ENCODE measurements at places on chromosomes 2 and 18. TPM values are rescaled to one million over a fixed set of nuclear protein-coding genes. Genes with fewer than 3 reads are reported as not detected.

- H3K4me3 ChIP-seq, result no peak overlapping the region
- peaks cover 12% of the 10 kb centered on the region for H3K4me1 ChIP-seq
- H3K27ac ChIP-seq, result no peak overlapping the region
- peaks cover 2% of the 10 kb centered on the region for H3K27me3 ChIP-seq
- no peaks in the 10 kb centered on the region for H3K36me3 ChIP-seq
Observed at GRCh38 chr2:64635976-64636911, 17.5 kb downstream of the SERTAD2 start.

GRCh38 chr2:121778741-121779487, 23.5 kb downstream of the TSN start:
- no peaks in the 10 kb centered on the region for H3K27me3 ChIP-seq
- no peak for DNase-seq
- H3K4me3 ChIP-seq, result no peak overlapping the region
- H3K36me3 ChIP-seq, result no peaks in the 10 kb centered on the region
- no peak overlapping the region for H3K27ac ChIP-seq
- H3K4me1 ChIP-seq, result peaks cover 6% of the 10 kb centered on the region

GRCh38 chr18:31134988-31135529, 27.6 kb downstream of the DSC1 start:
- no peak overlapping the region for H3K4me3 ChIP-seq
- no peak for DNase-seq
- no peak overlapping the region for H3K27ac ChIP-seq
- no peaks in the 10 kb centered on the region for H3K4me1 ChIP-seq

DNA sequence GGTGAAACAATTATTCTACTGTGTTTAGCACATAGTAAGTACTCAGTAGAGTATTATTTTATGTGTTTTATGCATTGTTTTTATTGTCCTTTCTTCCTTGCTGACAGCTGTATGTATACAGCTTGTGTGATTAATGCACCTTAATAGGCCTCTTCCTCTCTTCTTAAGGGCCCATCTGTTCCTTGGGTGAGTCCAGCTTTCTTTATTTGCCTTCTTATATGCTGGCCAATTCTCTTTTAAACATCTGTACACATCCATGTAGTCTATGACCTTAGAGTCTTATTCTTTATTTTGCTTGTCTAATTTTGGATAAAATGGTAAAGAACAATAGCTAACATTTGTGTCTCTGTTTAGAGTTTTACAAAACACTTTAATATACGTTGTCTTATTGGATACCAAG, 333.7 kb upstream of the MEIS1 start:
- no peak overlapping the region for H3K4me3 ChIP-seq
- no peak overlapping the region for H3K27ac ChIP-seq
- DNase-seq, result no peak
- H3K36me3 ChIP-seq, result no peaks in the 10 kb centered on the region
- no peaks in the 10 kb centered on the region for H3K27me3 ChIP-seq

GRCh38 chr18:4252829-4253228, 202.3 kb downstream of the DLGAP1 start:
- no peaks in the 10 kb centered on the region for H3K36me3 ChIP-seq
- H3K27ac ChIP-seq, result no peak overlapping the region
- H3K4me3 ChIP-seq, result no peak overlapping the region

The PSTPIP2 gene
- 0.93 TPM for polyA plus RNA-seq

The METAP1D gene
- 3.9 TPM for polyA plus RNA-seq

The DOCK10 gene
- 0.33 TPM for polyA plus RNA-seq

Measured in H1 (cell line).